Naive thymus-derived CD8-positive, alpha-beta T cell (primary cell): ENCODE measurements at places on chromosomes 2 and 18.

GRCh38 chr2:128373451-128374000 is 54.9 kb upstream of the HS6ST1 start:
- DNase-seq: no peak
- no peak overlapping the region for H3K27ac ChIP-seq
- H3K4me1 ChIP-seq: peaks cover 25% of the 10 kb centered on the region
- H3K4me3 ChIP-seq: no peak overlapping the region
- no peaks in the 10 kb centered on the region for H3K36me3 ChIP-seq

- no peak overlapping the region for H3K27ac ChIP-seq
- H3K27me3 ChIP-seq: no peaks in the 10 kb centered on the region
- peaks cover 11% of the 10 kb centered on the region for H3K36me3 ChIP-seq
- no peak overlapping the region for H3K4me3 ChIP-seq
- peaks cover 17% of the 10 kb centered on the region for H3K4me1 ChIP-seq
Observed at GRCh38 chr2:230578106-230578505, 134.5 kb upstream of the CAB39 start.

DNA sequence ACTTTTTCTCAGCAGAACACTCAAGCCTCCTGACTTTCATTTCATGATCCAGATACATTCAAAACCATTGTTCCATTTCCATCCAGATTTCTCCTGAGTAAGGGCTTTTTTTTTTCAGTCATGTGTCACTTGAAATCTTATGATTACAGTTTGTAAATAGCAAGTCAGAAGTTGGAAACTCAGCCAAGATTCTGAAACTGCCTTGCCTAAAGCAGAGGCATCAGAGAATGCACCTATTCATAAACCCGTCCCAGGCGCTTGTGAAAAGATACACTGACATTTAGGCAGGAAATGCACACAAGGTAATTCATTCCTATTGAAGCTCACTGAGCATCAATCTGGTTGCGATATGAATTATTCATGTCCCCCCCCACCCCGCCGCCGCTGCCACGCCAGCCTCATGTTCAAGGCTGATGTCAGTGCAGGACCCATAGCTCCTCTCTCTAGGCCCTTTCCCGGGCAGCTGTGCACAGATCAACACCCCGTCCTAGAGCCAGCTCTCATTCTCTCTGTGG is 30.4 kb upstream of the MGAT4A start:
- peak; percentile 50 for DNase-seq
- no peaks in the 10 kb centered on the region for H3K27me3 ChIP-seq
- peaks cover 37% of the 10 kb centered on the region for H3K4me1 ChIP-seq
- peak overlapping the region; percentile 9 for H3K4me3 ChIP-seq
- peak overlapping the region; percentile 97 for H3K27ac ChIP-seq
- H3K36me3 ChIP-seq: peaks cover 2% of the 10 kb centered on the region

DNA sequence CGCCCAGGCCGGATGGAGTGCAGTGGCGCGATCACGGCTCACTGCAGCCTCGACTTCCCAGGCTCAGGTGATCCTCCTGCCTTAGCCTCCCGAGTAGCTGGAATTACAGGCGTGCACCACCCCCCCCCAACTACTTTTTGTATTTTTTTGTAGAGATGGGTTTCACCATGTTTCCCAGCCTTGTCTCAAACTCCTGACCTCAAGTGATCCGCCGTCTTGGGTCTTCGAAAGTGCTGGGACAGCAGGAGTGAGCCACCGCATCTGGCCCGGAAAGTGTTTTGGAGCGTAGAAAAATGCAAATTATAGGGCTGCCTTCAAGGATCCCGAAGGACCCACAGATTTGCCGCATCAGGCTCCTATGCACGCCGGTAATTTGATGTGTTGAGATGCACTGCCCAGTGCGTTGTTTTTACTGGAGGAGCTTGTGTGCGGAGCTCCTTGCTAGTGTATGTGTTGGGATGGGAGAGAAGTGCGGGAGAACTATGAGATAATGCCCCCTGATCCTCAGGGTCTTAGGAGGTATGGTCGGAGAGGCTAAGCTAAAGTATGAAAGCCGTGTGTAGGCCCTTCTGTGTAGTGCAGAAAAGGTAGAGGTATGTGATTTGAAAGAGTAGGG is 1.2 kb upstream of the CLASP1 start:
- H3K27ac ChIP-seq: peak overlapping the region; percentile 100
- DNase-seq: no peak
- peak overlapping the region; percentile 91 for H3K4me3 ChIP-seq

- no peak overlapping the region for H3K27ac ChIP-seq
- H3K4me3 ChIP-seq: no peak overlapping the region
- H3K36me3 ChIP-seq: no peaks in the 10 kb centered on the region
- H3K4me1 ChIP-seq: no peaks in the 10 kb centered on the region
- DNase-seq: no peak
Observed at GRCh38 chr18:48634975-48635374, 96.1 kb downstream of the CTIF start.

DNA sequence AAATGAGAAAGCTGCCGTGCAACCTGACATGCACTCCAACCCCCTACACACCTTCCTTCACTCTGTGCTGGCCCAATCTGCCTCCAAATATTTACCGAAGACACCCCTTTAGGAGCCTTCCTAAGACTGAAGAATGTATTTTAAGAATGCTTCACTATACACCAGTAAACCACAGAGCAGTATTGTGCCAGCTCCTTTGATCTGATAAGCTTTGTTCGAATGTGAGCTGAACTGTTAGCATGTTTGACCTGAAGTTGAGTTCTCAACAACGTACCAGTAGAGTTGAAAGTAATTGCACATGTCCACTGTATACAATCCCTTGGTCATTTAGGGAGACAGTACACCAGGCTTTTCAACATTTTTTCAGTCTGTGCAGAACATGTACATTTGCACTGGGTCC is 259.2 kb downstream of the TGIF1 start:
- DNase-seq: no peak
- H3K4me1 ChIP-seq: peaks cover 6% of the 10 kb centered on the region
- no peak overlapping the region for H3K4me3 ChIP-seq

- H3K36me3 ChIP-seq: peaks cover 50% of the 10 kb centered on the region
- no peak for DNase-seq
- peaks cover 69% of the 10 kb centered on the region for H3K4me1 ChIP-seq
- no peaks in the 10 kb centered on the region for H3K27me3 ChIP-seq
Observed at GRCh38 chr18:3250237-3251107, 2.9 kb downstream of the MYL12A start.

GRCh38 chr18:9507565-9508088 is 32.3 kb downstream of the RALBP1 start:
- H3K36me3 ChIP-seq: peaks cover 10% of the 10 kb centered on the region
- no peaks in the 10 kb centered on the region for H3K27me3 ChIP-seq
- DNase-seq: no peak

GRCh38 chr18:7980656-7981055 is 413.5 kb downstream of the PTPRM start:
- no peaks in the 10 kb centered on the region for H3K36me3 ChIP-seq
- DNase-seq: no peak
- H3K27me3 ChIP-seq: no peaks in the 10 kb centered on the region
- H3K4me1 ChIP-seq: no peaks in the 10 kb centered on the region

DNA sequence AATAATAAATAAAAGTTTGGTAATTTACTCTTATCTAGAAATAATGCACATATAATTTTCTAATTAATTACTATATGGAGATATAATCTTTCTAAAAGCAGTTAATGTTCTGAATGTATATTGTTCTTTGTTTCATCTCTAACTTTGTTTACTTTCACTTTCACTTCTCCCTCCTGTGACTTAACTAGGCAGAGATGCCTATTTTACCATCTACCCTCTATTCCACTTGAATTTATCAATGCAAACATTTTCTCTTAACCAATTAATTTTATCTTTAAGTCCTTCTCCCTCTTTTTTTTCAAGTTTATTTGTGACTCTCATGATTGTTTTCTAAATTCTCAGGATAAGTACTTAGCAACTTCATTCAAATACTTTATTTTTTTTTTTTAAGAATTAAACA is 55.1 kb upstream of the IL1RL1 start:
- no peak for DNase-seq
- H3K27me3 ChIP-seq: no peaks in the 10 kb centered on the region
- peaks cover 2% of the 10 kb centered on the region for H3K36me3 ChIP-seq
- peak overlapping the region; percentile 52 for H3K4me3 ChIP-seq
- H3K27ac ChIP-seq: no peak overlapping the region
- peaks cover 50% of the 10 kb centered on the region for H3K4me1 ChIP-seq

DNA sequence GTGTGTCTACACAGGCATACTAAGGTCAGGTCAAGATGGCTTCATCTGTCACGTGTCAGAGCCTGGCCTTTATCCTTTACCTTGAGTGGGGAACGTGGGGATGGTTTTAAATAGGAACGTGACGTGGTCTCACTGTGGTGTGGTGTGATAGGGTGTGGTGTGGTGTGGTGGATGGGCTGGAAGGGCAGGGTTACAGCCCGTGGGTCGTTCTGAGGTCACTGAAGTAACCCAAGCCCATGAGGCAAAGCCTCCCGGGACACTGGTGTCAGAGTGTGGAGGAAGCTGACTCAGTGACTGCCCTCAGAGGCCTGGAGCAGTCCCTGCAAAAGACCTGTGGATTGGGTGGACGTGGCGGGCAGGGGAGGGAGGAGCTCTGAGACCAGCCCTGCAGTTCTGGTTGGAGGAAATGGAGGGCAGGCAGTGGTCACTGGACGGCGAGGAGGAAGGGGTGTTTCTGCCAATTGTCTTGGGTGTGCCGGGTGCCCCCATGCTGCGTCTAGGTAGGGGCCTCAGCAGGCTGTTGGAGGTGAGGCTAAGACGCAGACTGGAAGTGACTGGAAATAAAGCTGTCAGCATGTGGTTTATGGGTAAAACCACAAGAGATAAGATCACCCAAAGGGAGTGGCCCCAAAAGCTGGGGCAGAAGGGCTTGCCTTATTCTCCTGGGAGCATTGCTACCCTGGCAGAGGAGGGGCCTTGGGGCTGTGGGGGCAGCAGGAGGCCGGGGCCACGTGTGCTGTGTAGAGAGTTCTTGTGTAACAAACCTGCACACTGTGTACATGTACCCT is 84.8 kb downstream of the SH3RF3 start:
- H3K27me3 ChIP-seq: peaks cover 36% of the 10 kb centered on the region
- peak overlapping the region; percentile 82 for H3K4me3 ChIP-seq
- H3K4me1 ChIP-seq: peaks cover 76% of the 10 kb centered on the region

DNA sequence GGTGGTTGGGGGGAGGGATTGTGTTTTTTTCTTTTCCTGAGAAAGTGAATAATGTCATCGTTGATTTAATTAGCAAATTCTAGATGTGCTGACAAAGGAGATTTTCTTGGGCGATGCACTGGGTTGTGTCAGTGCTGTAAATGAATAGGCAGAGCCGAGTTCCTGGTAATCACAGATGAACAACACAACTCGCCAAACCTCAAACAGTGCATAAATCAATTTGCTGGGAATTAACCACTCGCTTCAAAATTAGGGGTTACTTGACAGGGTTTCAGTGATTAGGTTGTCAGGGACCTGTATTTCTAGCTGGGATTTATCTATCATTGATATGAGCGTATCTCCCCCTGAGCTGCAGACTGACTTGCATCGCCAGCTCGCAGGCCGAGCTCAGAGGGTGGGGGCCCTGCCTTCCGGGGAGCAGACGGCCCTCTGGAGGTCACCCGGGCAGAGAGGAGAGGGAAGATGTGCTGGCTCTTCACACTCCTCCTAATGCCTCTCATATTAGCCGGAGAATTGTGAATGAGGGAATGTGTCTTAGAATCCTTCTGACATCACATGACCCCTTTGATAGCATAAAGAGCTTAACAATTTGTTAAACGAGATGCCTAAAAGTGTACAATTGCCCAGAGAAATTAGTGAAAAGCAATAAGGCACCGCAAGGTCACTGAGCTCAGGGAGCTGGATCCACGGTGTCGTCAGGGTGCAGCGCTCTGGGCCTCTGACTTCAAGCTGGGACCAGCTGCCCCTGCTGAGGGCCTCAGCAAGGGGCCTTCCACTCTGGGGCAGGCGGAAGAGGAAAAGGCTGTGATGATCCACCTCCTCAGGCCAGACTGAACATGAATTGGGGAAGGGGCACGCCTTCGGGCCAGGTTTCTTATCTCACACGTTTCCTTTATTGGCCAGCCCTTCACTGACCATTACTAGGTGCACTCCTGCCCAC is 48.9 kb downstream of the SMIM21 start:
- H3K27ac ChIP-seq: no peak overlapping the region
- no peaks in the 10 kb centered on the region for H3K4me1 ChIP-seq
- DNase-seq: no peak
- peaks cover 34% of the 10 kb centered on the region for H3K27me3 ChIP-seq
- H3K36me3 ChIP-seq: no peaks in the 10 kb centered on the region

DNA sequence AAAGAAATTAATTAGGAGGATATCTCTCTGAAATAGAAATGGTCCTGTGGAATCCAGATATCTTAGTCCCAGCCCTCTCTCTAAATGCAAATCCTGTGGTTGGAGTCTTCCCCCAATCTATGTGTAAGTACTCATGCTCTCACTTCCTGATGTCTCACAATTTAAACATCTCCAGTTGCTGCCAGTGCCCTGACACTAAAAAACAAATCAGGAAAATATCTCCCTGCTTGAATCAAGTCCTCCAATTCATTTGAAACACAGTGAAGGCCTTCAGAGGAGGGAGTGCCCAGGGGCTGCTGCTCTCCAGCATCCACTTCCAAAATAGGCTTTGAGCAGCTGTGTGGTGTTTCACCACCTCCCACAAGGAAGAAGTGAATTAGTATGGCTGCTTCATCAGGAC is 413.8 kb downstream of the RAD51AP2 start:
- no peaks in the 10 kb centered on the region for H3K36me3 ChIP-seq
- no peaks in the 10 kb centered on the region for H3K4me1 ChIP-seq
- no peak overlapping the region for H3K4me3 ChIP-seq
- no peak for DNase-seq

GRCh38 chr2:12090590-12090989 is 344.2 kb downstream of the LPIN1 start:
- no peaks in the 10 kb centered on the region for H3K27me3 ChIP-seq
- H3K36me3 ChIP-seq: peaks cover 3% of the 10 kb centered on the region
- H3K27ac ChIP-seq: no peak overlapping the region
- no peak overlapping the region for H3K4me3 ChIP-seq

DNA sequence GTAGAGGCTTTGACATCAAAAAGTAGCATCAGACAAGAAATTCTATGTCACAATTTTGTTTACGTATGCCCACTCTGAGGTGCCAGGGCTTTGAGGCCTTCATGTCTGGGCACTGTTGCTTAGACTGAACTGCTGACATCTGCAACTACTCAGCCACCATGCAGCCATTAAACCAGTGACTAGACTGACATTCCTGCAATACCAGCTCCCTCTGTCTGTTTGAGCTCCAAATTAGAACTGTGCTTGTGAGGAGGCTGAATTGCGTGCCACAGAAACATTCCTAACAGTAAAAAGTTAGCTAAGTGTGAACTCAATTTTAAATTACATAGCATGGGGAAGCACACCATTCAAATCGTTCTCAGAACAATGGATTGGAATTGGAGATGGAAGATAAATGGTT is 163.2 kb downstream of the INSIG2 start:
- H3K4me1 ChIP-seq: no peaks in the 10 kb centered on the region
- no peak for DNase-seq

DNA sequence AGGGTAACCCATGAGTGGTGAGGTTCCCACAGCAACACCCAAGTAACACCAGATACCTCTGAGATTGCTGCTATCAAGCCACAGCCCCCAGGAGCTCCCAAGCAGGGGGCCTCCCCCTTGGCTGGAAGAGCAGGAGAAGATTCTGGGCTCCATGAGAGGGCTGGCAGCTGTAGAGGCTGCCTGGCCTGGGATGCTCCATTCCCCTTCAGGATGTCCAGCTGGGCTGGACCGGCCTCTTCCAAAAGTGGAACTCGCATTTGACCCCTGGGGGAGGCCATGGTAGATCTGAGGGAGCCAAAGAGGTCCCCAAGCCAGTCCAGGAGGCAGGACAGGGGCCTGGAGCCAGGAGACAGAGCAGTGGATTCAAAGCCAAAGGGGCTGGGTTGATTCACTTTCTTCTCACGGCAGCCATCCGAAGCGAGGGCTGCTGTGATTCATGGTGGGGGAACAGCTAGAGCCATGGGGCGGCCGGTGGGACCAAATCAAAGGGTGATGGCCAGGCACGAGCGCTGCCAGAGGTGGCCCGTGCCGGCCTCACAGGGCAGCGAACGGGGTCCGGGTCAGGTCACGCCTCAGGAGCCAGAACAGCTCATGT is 95.3 kb upstream of the ID2 start:
- DNase-seq: no peak
- peaks cover 2% of the 10 kb centered on the region for H3K27me3 ChIP-seq
- H3K27ac ChIP-seq: no peak overlapping the region
- peaks cover 34% of the 10 kb centered on the region for H3K4me1 ChIP-seq
